ENCODE measurements at places on chromosomes 11 and 22. TPM values are rescaled to one million over a fixed set of nuclear protein-coding genes. Genes with fewer than 3 reads are reported as not detected.
A peak's percentile ranks its signal among the peaks of the same experiment; 100 is the strongest.

- ATAC-seq, result no peak
These were observed 16.4 kb downstream of the EHF start for GRCh38 chr11:34637303-34637702.

DNA sequence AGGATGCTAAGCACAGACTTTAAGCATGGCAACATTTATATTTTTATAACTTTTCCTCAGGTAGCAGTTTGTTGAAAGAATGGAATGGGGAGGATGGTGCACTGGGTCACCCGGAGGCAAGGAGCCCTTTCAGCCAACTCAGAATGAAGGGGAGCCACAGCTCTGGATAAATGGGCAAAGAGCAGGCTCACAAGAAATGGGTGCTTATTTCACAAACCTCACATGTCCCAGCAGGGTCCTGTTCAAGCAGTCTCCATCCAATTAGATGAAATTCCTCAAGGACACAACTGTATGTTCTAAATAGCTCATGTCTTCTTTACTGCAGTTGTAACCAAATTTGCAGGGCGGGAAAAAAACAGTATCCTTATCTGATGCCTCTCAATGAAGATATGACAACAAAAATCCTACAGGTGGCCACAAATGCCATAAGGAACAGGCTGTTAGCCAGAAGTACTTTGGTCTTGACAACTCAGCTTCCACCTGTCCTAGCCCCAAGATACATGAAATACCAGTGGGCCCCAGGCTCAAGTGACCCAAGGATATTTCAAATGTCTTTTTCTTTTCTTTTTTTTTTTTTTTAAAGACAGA lies 48.2 kb downstream of the MAPK1 start:
- no peak for ATAC-seq

GRCh38 chr22:29916007-29916544 lies 33.1 kb downstream of the MTMR3 start:
- ATAC-seq, result no peak

DNA sequence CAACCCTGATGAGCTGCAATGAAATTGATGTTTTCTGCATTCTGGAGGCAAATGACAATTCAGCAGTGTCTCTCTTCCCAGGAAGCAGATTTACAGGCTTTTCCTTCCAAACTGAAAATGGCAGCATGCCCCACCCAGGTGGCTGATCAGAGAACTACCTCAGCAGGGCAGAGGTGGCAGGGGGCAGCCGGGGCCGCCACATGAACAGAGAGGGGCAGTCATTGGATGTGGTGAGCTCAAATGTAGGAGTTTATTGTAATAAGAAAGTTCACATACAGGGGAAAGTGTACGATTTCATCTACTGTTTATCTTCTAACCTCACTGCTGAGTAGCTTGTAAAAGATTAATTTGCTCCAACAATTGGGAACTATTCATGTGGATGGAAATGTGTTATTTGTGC lies 15.7 kb upstream of the PARVA start:
- ATAC-seq, result no peak

DNA sequence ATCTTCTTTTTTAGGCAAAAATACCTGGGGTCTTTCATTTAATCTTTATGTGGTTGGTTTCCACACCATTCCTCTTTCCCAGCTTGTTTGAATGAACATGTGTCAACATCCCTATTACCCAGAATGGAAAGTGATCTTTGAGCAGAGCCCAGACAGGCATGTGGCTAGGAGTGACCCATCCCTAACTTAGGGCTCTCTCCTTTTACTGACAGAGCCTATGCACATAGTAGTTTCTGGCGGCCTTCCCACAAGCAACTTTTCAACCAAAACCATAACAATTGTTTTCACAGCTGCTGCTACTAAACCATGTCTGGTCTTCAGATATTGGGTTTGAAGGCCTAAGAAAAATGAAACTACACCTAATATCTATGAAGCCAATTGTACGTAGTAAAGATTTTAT lies 107.5 kb downstream of the TENM4 start:
- no peak for ATAC-seq

DNA sequence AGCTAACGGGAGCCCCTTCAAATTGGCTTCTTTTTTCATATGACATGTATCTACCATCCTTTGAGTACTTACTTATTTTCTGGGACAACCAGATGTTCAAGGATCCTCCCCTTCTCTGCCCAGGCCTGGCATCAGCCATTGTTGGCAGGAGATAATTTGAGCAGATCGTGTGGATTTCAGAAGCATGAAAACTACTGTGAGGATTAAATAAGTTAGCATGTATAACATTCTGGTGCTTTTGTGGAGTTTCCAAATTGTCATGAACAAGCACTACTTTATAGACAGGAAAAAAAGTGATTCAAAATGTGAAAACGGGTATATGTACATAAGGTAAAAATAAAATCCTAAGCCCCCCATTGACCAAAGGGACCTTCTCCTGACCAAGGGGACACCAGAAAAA lies 2.1 kb upstream of the NADSYN1 start:
- no peak for ATAC-seq

DNA sequence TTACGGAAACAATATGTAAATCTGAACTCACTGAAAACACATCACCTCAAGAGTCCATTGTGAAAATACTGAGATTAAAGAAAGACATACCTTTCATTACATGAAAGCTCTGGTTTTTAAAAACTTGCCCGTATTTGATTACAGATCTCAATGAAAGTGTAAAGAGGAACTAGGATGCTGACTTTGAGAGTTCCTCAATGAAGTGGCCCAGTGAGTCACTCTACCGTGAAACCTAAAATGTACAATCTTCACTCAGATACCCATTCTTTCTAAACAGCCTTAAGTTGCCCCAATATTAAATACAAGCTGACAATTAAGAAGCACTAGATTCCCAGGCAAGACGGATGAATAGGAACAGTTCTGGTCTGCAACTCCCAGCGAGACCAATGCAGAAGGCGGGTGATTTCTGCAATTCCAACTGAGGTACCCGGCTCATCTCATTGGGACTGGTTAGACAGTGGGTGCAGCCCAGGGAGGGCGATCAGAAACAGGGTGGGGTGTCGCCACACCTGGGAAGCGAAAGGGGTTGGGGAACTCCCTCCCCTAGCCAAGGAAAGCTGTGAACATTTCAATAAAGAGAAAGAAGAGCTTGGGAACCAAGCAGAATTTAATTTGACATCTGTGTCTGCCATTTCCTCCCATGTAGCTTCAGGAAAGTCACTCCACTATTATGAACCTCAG lies 33.8 kb upstream of the OR9G4 start:
- ATAC-seq, result no peak

DNA sequence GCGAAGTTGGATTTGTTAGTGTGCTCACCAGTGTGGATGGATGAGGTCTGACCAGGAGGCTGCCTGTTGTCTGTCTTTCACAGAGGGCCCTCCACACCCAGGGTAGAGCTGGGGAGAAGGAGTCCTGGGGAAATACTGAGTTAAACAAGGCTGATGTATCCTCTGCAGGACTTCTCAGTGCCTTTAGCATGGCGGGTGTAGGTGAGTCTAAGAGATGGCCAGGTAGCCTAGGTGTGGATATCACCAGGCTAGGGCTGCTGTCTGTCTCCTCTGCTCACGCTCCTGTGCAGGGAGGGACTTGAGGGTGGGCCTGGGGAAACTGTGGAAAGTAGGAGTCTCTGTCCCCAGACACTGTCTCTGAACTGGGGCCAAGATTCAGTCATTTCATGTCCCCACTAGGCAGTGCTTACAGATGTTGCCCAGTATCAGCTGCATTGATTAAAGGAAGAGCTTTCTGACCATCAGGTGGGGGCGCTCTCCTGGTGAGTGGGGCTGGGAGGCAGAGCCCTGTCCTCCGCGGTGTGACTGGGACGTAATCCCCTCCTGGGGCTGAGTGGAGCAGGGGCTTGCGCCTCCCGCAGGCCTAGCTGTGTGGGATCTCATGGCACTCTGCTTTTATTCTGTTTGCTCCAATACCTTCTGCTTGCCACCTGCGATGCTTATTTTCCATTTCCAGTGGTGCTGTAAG lies 35.5 kb upstream of the CCDC188 start:
- no peak for ATAC-seq

- ATAC-seq, result no peak
These were observed 2.3 kb upstream of the INPPL1 start for GRCh38 chr11:72222106-72222891.

GRCh38 chr11:12258451-12258850 lies 118.9 kb upstream of the PARVA start:
- no peak for ATAC-seq

- no peak for ATAC-seq
These were observed 126.5 kb downstream of the RASSF10 start for GRCh38 chr11:13135385-13136271.

GRCh38 chr11:57456960-57457642 lies 3.2 kb upstream of the RTN4RL2 start:
- ATAC-seq, result peak; percentile 83

The SCN4B gene
- total RNA-seq, result 2.7 TPM

The RFPL1 gene
- total RNA-seq, result not detected

The CNIH2 gene
- not detected for total RNA-seq

The PLAAT5 gene
- 3.4 TPM for total RNA-seq

The SHANK3 gene
- total RNA-seq, result 20.5 TPM

The PISD gene
- 15.9 TPM for total RNA-seq

The AASDHPPT gene
- total RNA-seq, result 27.6 TPM
